Stimulated activated CD8-positive, alpha-beta memory T cell treated with anti-CD3 and anti-CD28 coated beads, Interleukin-7, amount 100 ng/mL, for 1 hour (primary cell): ENCODE measurements at places on chromosomes 3 and 15.

DNA sequence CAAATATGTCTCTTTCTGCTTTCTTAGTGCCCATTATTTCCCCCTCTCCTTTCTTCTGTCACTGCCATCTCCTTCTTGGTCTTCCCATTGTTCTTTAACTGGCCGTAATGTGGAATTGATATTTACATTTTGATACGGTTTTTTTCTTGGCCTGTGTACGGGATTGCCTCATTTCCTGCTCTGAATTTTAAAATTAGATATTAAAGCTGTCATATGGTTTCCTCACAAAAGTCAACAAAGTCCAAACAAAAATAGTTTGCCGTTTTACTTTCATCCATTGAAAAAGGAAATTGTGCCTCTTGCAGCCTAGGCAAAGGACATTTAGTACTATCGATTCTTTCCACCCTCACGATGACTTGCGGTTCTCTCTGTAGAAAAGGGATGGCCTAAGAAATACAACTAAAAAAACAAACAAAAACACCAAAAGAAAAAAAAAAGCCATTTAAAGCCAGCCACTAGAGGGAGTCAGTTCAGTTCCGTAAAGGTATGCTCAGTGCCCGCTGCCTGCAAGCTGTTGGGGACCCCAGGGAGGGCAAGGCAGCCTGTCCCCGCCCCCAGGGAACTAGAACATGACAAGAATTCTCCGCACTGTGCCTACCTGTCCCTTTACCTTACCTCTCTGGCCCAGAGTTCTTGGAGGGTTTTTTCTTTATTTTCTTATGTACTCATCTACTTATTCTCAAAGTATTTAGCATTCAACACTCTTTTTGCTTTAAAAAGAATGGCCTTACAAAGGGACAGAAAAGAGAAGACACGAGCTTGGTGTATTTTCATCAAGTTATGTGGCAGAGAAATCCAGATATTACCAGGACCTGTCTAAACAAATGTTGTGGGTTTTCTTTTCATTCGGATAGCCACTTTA is 30.0 kb upstream of the NR2E3 start:
- DNase-seq, result no peak

- no peak for DNase-seq
Measured at GRCh38 chr3:65623362-65623761, 415.4 kb downstream of the MAGI1 start.

- no peak for DNase-seq
Measured at GRCh38 chr3:110344897-110345767, 726.5 kb upstream of the NECTIN3 start.

DNA sequence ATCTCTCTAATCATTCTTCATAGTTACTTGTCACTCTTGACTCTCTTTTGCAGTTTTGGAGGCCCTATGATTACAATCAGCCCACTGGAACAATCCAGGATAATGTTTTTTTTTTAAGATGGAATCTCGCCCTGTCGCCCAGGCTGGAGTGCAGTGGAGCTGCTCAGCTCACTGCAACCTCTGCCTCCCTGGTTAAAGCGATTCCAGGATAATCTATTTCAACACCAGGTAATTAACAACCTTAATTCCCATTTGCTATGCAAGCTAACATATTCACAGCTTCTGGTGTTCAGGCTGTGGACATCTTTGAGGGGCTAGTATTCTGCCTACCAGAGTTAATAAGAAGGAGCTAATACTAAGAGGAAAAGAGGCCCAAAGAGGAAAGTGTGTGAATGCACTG is 1.1 kb upstream of the BLOC1S6 start:
- no peak for DNase-seq

DNA sequence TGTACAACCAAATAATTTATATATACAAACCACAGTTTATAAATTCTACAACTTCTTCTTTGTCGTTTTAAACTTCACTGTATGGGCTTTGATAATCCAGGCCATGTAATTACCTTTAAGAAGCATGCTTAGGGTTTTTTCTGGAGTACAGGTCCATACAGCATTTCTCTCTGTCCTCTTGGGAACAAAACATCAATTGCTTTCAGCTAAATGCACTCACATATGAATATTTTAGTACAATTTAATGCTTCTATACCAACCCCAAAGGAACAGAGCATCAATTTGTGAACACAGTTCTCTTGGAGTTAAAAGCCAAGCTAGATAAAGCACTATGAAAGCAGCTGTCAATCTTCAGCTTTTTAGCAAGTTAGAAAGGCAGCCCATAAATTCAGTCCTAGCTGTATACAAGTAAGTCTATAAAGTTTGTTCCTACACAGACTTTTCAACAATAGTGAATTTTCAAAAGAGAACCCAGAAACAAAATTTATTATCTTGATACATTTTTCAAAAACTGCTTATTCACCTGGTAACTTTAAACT is 66.1 kb downstream of the ETFA start:
- no peak for DNase-seq

- DNase-seq, result no peak
Measured at GRCh38 chr15:79102595-79102994, 12.0 kb upstream of the RASGRF1 start.

GRCh38 chr15:80849308-80849707 is 70.1 kb downstream of the CEMIP start:
- no peak for DNase-seq

DNA sequence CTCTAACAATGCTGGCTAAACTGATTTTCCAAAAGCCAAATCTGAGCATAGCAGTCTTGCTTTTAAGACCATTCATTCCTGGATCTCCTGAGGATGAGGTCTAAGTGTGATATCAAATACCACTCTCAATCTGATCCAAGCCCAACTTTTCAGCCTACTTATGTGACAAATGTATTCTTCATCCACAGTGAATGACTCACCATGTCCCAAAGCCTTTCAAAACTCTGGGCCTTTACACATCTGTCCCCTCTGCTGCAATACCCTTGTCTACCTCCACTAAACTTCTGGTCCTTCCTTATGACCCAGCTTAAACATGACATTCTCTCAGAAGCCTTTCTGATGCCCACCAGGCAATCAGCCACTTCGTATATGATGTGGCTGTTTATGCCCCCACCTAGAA is 4.6 kb downstream of the ANAPC13 start:
- DNase-seq, result no peak

DNA sequence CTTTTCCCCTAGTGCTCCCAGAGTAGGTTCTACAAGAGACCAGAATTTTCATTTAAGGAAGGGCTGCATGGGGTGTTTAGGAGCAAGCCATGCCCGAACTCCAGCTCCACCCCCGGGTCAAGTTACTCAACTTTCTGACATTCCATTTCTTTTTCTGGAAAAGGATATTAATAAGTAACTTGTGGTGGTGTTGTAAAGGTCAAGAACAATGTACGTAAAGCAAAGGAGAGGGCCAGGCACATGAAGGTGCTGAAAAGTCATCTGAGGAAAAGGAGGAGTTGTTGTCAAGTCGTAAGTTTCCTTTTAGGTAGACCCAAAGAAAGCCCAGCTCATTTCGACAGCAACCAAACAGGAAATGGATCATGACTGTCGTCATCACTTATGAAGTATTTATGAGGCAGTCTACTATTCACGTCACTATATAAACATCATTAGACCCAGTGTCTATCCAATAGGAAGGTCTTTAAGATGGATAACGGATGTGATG is 319.6 kb upstream of the IL12A start:
- DNase-seq, result no peak
